ENCODE measurements at places on chromosomes 13 and 19.

- peak; percentile 99 for DNase-seq
These were observed 5.2 kb downstream of the LCP1 start for GRCh38 chr13:46176756-46177155.

GRCh38 chr19:54160182-54160811 lies 776 bp upstream of the LENG1 start:
- no peak for DNase-seq

- DNase-seq: peak; percentile 3
These were observed 816.9 kb upstream of the SLC10A2 start for GRCh38 chr13:103883164-103883563.

- no peak for DNase-seq
These were observed 49.1 kb downstream of the MZT1 start for GRCh38 chr13:72678312-72678711.

DNA sequence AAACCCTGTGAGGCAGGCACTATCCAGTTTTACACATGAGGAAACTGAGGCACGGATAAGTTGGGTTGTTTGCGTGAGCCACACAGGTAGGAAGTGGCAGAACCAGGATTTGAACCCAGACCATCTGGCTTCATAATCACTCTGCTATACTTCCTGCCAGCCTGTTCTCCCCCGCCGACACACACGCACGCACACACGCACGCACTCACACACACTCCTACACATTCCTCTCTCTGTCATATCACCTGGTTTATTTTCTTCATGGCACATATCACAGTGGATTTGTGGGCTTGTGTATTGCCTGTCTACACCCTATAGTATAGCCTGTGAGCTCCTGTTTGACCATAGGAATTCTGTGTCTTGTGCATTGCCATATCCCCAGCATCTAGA lies 140.0 kb downstream of the SIPA1L3 start:
- DNase-seq: no peak

- DNase-seq: no peak
These were observed 2.2 kb upstream of the DUS3L start for GRCh38 chr19:5793188-5793587.

DNA sequence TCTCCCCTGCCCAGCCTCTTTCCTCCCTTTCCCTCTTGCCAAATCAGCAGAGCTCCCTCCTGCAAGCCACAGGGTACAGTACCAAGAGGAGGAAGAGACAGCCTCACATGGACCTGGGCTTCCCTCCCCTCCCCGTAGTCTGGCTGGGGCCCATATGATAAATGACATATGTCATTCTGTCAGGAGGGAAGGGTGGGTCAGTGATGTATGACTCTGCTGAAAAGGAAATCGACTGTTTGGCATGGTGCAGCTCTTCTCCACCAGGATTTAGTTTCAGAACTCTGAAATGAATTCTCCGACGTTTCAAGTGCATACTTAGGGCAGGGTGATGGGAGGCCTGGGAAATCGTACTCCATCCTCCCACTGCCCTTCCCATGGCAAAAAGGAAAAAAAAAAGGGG lies 9.8 kb downstream of the TSHZ3 start:
- no peak for DNase-seq

- no peak for DNase-seq
These were observed 2.4 kb downstream of the PPP1R13L start for GRCh38 chr19:45402298-45403061.

GRCh38 chr19:17778968-17779929 lies 15.7 kb upstream of the B3GNT3 start:
- peak; percentile 69 for DNase-seq

- DNase-seq: no peak
These were observed 191.8 kb upstream of the NBEA start for GRCh38 chr13:34750078-34750931.

GRCh38 chr13:92483894-92484293 lies 742.7 kb upstream of the GPC6 start:
- DNase-seq: no peak

GRCh38 chr19:3556978-3557460 lies 367 bp downstream of the MFSD12 start:
- peak; percentile 28 for DNase-seq

GRCh38 chr19:43906774-43907173 lies 28.3 kb downstream of the ZNF45 start:
- no peak for DNase-seq

DNA sequence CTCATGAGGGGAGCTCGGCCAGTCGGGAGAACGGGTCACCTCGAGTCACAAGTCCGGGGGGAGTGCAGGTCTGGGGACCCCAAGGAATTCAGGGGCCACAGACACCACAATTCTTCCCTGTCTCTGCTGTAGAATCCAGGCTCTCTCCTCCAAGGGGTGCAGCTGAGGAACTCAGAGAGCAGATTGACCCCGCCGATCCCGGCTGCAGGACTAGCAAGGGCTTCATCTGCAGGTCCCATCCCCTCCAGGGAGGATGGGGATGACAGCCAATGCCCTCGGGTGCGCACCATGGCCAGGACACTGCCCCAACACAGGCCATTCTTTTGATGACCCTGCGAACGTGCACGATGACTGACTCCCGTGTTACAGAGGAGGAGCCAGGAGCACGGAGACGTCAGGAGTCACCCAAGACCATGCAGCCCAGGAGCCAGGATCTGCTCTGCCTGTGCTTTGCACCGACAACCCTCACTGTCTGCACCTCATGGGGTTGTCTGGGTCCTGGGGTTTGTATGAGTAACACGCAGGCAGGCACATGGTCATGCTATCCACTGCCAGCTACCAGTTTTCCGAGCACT lies 48.5 kb upstream of the TUBGCP3 start:
- DNase-seq: no peak

GRCh38 chr19:48398102-48398374 lies 4.6 kb downstream of the GRIN2D start:
- DNase-seq: no peak

GRCh38 chr13:72342364-72342763 lies 385.1 kb downstream of the MZT1 start:
- no peak for DNase-seq

- DNase-seq: peak; percentile 23
These were observed 8.2 kb upstream of the PCDH9 start for GRCh38 chr13:67238277-67238859.

DNA sequence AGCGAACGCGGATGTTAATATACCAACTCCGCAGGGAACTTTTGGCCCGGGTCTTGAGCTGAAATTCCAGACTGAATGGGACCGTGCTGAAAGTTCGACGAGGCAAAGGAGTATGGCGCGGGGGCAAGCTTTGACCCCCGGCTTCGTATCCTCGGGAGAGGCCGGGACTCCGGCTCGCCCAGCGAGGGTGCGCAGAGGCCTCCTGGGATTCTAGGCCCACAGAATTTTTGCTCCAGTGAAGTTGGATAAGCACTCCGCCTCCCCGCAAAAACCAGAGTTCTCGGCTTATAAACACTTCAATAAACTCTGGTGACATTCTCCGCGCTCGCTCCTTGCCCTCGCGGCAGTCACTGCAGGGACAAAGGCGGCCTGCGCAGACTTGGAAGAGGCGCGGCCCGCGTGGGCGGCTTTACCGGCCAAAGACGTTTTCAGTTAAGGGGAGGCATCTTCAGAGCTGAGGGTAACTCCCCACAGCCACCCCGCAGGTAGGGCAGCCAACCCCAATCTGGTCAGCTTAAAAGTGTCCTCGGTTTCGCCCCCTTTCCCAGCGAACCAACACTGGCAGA lies 112.6 kb downstream of the KCNRG start:
- no peak for DNase-seq

GRCh38 chr19:55646889-55647731 lies 902 bp upstream of the CCDC106 start:
- no peak for DNase-seq

DNA sequence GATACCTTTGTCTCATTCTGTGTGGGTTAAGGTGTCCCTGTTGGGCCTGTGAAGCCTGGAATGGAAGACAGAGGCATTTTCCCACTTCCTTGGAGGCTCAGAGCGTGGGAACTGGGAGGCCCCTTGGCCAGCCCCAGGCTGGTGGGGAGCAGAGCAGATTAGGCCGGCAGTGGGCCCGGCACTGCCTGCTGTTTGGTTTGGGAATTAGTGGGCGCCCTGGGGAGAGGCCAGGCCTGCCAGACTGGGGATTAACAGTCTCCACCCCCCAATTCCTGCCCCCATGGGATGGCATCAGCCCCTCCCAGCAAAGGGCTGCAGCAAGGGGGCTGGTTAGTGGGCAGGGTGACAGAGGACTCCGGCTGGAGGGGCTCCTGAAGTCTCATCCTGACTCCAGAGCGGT lies 3.1 kb upstream of the BEST2 start:
- no peak for DNase-seq

- DNase-seq: no peak
These were observed 14.5 kb upstream of the ATP11A start for GRCh38 chr13:112675366-112675756.

DNA sequence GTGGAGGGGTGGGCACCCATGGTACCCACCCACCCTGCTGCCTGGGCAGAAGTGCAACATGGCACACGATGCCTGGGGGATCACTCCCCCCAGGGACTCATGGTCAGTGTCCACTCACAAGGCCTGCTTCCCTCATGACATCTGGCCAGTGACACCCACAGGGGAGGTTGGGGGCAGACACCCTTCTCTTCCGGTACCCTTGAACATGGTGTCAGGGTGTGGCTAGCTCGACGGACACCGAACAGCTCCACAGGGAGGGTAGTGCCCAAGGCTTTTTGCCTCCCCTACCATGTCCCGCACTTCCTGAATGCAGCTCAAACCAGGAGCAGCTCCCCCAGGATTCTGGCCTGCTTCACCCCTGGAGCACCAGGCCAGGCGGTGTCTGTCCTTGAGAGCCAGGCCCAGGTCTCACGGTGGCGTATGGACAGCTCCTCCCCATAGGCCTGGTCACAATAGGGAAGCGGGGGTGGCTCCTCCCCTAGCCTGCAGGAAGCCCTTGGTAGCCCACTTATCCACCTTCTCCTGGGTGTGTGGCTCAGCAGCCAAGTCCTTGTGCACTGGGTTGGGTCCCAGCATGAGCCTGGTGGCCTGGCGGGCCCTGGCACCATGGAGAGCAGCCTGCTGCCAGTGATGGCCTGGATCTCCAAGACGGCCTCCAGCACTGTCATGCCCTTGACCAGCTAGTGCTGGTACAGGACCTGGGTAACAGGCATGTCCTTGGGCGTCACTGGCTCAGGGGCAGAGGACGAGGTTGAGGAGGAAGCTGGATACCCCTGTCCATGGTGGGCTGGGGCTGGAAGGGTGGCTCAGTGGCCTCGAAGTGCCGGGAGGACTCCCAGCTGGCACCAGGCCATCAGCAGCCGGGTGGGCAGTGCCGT lies 7.8 kb downstream of the ACP4 start:
- no peak for DNase-seq

- DNase-seq: no peak
These were observed 16.0 kb upstream of the SPIB start for GRCh38 chr19:50402544-50403301.

DNA sequence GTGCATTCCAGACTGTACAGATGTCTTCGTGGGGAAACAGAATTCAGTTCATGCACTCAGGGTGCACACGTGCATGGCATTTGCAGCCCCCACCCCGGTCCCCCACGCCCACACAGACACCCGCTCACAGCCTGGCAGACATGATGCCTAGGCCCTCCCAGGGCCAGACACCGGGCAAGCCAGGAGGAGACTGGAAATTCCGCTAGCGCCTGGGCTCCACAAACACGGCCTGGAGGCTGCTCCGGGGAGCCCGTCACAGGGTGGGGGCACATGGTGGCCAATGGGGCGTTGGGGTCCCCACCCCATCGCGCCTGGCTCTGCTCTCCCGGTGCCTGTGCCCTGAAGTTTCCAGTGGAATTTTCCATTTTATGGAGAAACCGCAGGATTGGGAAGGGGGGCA lies 3.6 kb downstream of the CILP2 start:
- DNase-seq: no peak

GRCh38 chr19:29624489-29625185 lies 18.6 kb downstream of the POP4 start:
- no peak for DNase-seq

DNA sequence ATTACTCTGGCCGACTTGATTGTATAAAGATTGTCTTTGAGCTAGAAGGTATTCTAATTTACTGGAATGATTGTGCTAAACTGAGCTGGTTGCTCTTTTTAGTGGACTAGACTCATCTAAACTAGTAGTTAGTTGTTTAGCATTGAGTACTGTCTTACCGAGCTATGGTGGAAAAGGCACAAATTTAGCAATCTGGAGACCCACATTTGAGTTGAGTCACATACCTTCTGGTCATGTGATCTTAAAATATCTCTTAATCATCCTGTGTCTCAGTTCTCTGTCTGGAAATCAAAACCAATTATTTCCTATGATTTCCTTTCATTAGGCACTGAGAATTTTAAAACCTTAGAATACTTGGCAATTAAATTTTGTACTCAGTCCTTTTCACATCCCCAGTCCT lies 349.5 kb downstream of the IRS2 start:
- DNase-seq: no peak

DNA sequence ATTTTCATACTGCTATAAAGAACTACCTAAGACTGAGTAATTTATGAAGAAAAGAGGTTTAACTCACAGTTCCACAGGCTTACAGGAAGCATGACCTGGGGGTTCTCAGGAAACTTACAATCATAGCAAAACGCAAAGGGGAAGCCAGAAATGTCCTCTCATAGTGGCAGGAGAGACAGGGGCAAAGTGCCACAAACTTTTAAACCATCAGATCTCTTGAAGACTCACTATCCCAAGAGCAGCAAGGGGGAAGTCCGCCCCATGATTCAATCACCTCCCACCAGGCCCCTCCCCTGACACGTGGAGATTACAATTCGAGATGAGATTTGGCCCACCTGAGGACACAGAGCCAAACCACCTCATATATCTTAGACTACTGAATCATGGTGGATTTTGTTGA lies 198.7 kb downstream of the KCTD12 start:
- peak; percentile 39 for DNase-seq

- DNase-seq: no peak
These were observed 376.7 kb downstream of the LIG4 start for GRCh38 chr13:107838588-107839161.

GRCh38 chr13:110387451-110388107 lies 80.5 kb downstream of the COL4A2 start:
- peak; percentile 38 for DNase-seq

- no peak for DNase-seq
These were observed 4.3 kb downstream of the RNF113B start for GRCh38 chr13:98172590-98173422.

DNA sequence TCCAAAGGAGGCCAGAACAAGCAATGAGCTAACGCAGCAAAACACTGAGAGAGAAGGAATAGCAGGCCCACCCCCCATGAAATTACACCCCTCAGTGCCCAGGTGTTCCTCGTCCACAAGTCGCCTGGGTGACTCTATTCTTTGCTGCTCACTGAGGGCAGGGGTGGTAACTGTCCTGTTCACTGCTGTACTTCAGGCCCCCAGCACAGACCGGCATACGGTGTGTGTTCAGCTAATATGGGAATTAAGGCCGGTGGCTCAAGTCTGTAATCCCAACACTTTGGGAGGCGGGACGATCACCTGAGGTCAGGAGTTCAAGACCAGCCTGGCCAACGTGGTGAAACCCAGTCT lies 31.9 kb downstream of the DHRS12 start:
- no peak for DNase-seq

GRCh38 chr13:97710797-97711196 lies 242.7 kb upstream of the IPO5 start:
- DNase-seq: no peak
